ENCODE measurements at places on chromosomes 6 and 20. TPM values are rescaled to one million over a fixed set of nuclear protein-coding genes. Genes with fewer than 3 reads are reported as not detected.

Gene RSPH9
- 0.88 TPM for total RNA-seq

GRCh38 chr20:24160563-24161281, 172.1 kb upstream of the GGTLC1 start:
- no peaks in the 10 kb centered on the region for H3K36me3 ChIP-seq
- no peak overlapping the region for H3K27ac ChIP-seq
- H3K27me3 ChIP-seq = no peaks in the 10 kb centered on the region
- no peaks in the 10 kb centered on the region for H3K4me1 ChIP-seq

- no peaks in the 10 kb centered on the region for H3K27me3 ChIP-seq
- H3K27ac ChIP-seq = no peak overlapping the region
- H3K4me3 ChIP-seq = no peak overlapping the region
- peaks cover 6% of the 10 kb centered on the region for H3K36me3 ChIP-seq
- peaks cover 14% of the 10 kb centered on the region for H3K4me1 ChIP-seq
Measured at GRCh38 chr20:51440589-51440988, 101.9 kb downstream of the NFATC2 start.

DNA sequence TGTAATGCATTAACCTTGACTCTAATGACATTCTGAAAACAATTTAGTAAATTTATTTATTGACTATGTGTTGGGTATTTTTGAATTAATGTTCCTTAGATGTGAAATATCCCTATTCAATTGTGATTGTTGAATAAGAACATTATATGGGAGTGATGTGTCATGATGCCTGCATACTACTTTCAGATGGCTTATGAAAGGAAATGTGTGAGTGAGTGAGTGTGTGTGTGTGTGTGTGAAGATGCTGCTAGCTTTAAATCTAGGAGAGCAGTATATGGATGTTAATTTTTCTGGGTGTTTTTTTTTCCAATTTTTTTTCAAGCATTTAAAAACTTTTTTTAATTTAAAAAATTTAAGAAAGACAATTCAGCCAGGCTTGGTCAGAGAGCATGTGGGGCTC, 32.5 kb upstream of the NT5E start:
- H3K27ac ChIP-seq = no peak overlapping the region
- no peaks in the 10 kb centered on the region for H3K36me3 ChIP-seq
- no peaks in the 10 kb centered on the region for H3K27me3 ChIP-seq
- peaks cover 2% of the 10 kb centered on the region for H3K4me1 ChIP-seq

DNA sequence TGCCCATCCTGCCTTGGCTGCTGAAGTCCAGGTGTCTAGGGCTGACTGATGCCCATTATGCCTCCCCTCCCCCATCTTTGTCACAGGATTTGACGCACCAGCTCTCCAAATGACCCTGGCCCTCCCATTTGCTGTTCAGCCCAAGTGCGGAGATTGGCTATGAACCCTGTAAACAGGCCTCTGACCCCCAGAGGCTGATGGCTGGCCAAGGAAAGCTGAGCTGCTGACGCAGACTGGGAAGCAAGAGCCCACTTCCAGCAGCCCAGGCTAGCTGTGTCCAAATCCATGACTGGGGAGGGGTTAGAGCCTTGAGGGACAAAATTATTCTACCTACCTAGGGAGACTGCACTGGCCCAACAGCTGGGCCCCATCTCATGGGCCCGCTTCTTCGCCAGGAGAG, 797 bp upstream of the GNRH2 start:
- no peak overlapping the region for H3K4me3 ChIP-seq
- peaks cover 22% of the 10 kb centered on the region for H3K4me1 ChIP-seq
- H3K27me3 ChIP-seq = no peaks in the 10 kb centered on the region
- H3K36me3 ChIP-seq = peaks cover 14% of the 10 kb centered on the region

Gene ASF1A
- total RNA-seq = 26.4 TPM

Data from mesothelial cell of epicardium (in vitro differentiated cells).